ENCODE measurements at places on chromosomes 1 and 21.

DNA sequence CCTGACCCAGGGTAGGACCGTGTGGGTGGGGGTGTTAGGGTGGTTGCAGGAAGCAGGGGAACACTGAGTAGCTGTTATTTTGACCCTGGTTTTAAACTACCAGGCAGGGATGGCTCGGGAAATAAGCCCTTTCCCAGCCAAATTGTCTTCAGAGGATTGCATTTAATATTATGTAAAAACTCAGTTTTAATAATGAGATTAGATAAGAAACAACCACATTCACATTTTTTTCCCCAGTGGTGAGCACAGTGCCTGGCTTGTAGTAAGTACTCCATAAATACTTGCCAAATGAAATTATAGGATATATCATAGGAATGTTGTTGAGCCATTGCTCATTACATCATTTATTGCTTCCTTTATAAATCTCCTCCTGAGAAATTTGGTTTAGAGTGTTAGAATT lies 3.1 kb upstream of the ACP6 start:
- DNase-seq, result no peak

DNA sequence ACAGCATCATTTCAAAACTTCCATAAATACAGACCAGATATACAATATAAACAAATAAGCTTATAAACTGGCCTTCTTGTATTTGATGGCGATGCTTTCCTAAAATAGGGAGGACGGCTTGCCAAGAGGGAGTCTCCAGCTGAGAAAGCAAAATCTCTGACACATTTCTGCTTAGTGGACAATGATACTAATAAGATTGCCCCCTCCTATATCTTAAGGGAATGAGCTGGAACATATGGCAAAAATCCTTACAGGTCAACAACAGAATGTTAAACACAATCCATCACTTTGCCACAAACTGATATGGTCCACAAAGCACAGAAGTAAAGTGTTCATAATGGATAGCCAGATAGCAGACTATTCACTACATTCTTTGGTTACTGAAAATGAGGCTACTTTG lies 7.1 kb upstream of the GADD45A start:
- DNase-seq, result no peak

DNA sequence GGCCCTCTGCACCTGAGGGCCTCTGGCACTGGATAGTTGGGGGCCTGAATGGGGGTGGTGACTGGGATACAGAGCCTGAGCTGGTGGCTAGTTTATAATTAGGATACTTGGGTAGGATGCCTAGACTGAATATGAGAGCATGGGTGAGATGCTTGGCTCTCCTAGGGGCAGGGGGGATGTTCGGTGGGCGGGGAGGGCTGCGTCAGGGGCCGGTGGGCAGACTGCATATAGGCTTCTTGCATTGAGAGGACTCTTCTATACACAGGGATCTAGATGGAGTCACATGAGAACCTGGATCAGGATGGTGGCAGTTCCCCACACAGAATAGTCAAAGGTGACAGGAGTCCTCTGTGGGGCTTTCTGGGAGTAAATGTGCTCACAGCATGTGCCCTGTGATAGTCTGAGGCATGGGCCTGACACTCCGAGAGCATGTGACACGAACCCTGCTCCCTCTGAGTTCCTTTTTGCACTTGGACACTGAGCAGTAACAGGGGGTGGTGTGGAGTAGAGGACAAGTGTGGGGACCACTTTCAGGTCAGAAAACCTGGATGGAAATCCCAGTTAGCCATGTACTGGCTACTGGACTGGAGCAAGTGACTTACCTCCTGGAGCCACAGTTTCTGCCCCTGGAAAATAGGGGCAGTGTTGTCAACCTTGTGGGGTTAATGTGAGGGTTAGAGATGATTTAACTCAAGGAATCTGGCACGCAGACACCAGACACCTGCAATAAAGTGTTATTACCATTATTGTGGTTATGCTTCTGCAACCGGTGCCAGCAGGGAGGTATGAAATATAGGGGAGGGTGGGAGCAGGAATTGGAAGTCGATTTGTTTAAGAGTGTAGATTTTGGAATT lies 2.2 kb downstream of the MAP7D1 start:
- DNase-seq, result no peak

DNA sequence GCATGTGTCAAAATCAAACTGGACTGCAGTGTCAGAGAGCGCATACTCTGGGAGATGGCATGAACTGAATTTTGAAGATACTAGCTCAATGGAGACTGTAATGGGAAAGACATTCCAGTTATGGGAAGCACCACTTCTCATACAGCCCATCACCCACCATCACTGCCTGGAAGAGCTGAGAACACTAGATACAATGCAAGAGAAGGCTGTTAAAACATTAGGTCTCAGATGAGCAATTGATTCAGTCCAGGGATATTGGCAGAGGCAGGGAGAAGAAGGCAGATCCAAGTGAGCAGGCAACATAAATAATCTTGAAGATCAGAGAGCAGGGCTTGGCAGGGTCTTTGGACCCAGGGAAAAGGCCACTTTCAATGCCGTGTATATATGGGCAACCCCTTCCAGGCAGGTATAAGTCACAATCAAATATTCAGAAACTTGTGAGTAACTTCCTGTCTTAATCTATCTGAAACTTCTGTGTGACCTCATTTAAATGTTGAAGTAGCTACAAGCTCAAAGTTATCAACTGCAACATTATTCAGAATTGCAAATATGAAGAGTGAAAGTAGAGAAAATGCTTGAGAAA lies 290.3 kb upstream of the SGIP1 start:
- DNase-seq, result no peak

- DNase-seq, result no peak
Measured at GRCh38 chr1:110880708-110881374, 7.9 kb downstream of the CD53 start.

DNA sequence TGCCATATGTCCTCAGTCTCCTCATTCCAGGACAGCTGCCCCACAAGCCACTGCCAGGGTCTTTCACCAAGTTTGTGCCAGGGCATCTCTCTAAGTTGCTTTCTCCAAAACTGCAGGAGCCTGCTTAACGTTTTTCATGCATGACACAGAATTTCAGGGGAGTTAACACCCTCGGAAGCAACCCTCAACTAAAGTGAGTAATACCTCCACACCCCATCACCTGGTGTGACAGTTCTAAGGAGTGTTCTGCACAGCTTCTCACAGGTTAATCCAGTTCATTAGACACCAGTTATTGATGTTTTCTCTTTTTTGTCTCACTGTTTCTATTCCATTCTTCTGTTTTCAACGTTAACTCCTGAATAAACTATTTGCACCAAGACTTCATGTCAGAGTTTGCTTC lies 115.0 kb downstream of the BACH1 start:
- no peak for DNase-seq
